ENCODE measurements at places on chromosomes 7 and 10.

DNA sequence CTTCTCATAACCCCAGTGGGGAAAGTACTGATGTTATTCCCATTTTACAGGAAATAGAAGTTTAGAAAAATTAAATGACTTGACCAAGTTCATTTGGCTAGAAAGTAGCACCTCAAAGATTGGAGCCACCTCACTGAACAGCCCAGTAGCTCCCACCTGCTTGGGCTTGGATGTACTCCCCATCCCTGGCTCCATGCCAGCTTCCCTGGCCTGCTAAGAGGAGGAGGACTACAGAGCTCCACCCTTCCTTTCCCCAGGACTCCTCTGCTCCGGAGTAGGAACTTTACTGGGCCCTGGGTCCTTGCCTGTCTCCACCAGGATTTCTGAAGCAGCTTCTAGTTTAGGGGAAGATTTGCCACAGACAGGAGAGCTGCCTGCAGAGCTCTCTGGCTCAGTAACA lies 3.1 kb downstream of the HPS6 start:
- DNase-seq, result no peak

DNA sequence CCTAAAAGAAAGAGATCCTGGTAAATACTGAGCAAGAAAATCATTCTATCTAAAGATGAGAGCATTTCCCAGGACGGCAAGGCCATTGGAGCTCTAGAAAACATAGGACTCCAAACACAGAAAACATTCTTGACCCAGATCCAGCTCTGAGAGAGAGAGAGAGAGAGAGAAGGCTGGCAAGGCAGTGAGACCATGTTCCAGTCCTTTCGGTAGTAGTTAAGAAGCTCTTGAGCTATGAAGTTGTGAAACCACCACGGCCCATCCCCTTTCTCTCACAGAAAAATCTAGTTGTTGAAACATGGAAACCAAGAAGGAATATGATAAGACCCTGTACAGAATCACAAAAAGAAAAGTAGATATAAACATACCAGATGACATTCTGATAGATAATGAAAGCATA lies 212.4 kb upstream of the NPSR1 start:
- no peak for DNase-seq

- no peak for DNase-seq
These were observed 139.3 kb downstream of the TWIST1 start for GRCh38 chr7:18978108-18978495.

GRCh38 chr10:45515630-45516029 lies 141.6 kb downstream of the ALOX5 start:
- DNase-seq, result no peak

- DNase-seq, result no peak
These were observed 67.1 kb downstream of the HK1 start for GRCh38 chr10:69345402-69345801.

DNA sequence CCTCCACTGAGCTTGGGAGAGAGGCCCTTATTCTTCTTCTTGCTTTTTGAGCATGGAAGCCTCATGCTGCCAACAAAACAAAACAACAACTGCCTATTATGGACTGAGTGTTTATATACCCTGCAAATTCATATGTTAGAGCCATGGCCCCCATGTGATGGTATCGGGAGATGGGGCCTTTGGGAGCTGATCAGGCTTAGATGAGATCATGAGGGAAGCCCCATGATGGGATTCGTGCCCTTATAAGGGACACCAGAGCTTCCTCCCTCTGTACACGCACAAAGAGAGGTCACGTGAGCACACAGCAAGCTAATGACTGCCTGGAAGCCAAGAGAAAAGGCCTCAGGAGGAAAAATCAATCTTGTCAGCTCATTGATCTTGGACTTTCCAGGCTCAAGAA lies 235.0 kb downstream of the FANK1 start:
- DNase-seq, result no peak

- no peak for DNase-seq
These were observed 199.4 kb downstream of the KIAA1217 start for GRCh38 chr10:24408365-24408764.

- DNase-seq, result no peak
These were observed 329.5 kb downstream of the RNLS start for GRCh38 chr10:88253622-88254021.

DNA sequence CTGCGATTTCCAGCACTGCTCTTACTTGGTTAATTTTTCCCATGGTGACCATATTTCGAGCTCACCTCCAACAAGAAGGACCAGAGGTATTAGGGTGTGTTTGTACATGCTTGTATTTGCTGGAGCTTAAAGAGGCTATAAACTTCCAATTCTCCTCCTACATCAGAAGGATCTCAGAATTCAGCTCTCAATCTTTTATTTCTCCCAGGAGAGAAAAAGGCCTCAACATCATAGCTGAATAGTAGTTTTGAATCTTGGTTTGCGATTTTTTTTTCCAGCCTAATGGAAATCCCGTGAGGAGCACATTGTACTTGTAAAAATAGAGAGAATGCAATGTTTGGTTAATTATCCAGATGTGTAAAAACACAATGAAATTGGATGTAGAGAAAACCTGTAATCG lies 69.7 kb downstream of the CPVL start:
- DNase-seq, result no peak

- DNase-seq, result no peak
These were observed 32.1 kb downstream of the ZNF783 start for GRCh38 chr7:149293946-149294633.

DNA sequence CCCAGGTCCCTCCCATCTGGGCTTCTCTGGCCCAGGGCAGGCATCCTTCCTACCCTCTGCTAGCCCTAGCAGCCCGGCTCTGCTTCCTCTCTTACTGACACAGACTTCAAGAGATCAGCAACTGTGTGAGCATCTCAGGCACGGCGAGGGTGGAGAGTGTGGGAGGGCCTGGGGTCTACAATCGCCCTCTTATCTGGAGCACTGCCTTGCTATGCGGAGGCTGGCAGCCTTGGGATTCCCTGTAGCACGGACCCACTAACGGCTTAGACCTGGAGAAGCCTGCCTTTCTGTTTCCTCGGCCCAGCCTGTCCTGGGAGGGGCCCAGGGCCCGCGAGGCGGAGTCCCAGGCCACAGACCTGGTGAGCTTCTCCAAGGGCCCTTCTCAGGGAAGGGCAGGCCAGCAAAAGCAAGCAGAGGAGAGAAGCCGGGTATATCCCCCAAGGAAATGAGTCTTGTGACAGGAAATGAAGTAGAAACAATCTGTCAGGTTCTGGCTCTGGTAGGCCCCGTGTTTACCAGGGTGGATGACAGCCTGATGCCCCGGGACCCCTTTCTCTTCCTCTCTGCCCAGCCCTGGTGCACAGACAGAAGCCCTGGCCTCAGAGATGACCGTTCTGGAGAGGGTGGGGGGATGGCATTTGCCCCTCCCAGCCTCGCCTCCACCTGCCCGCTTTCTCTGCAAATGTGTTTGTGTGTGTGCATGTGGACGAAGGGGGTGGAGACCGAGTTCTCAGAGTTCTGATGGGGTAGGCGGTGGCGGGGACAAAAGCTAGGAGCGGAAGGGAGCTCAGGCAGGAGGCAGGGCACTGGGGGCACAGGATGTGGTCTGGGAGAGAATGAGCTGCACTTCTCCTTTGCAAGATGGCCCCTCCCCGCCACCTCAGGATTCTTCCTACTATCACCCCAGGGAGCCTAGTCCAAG lies 2.5 kb downstream of the LRCH4 start:
- DNase-seq, result peak; percentile 45

DNA sequence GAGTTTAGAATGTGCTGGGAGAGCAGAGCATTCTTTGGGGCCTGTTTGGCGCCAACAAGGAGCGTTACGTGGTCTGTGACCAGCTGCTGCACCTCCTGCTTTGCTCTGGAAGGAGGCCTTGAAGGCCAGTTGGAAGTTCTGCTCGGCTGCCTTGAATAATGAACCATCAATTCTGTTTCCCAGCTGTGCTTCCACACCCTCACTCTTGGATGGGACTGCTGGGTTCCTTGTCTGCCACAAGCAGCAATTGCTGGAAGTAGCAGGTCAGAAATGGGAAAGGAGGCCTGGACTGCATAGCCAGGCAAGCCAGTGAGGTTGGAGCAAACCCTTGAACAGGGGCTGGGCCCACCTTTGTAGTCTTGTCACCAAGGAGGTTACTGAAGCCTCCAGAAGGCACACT lies 86.6 kb upstream of the INSYN2A start:
- no peak for DNase-seq

DNA sequence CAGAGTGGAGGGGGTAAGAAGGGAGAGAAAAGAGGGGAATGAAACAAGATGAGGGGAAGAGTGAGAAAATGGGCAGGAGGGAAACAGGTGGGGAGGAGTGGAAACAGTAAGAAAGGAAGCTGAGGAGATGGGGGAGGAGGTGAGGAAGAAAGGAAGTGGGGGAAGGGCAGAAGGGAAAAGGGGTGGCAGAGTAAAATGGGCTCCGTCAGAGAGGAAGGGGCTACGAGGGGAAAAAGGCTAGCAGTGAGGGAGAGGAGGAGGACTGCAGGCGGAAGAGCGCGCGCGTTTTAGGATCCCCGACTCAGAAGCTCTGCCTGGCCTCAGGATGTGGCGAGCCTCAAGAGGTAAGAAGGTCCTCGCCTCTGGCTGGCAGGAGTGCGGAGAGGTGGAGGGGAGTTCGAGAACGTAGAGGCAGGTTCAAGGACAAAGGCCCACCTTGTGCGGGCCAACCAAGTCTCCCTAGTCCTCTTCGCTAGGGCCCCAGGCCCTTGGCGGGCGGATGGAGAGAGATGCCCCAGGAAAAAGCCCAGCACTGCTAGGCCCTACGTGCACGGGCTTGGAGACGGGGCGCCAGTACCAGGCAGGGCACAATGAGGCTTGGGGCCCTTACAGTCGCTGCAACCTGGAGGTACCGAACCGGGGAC lies 5.8 kb upstream of the NKX2-3 start:
- no peak for DNase-seq

GRCh38 chr7:76077435-76077834 lies 29.5 kb downstream of the MDH2 start:
- no peak for DNase-seq

GRCh38 chr7:34672430-34672829 lies 14.4 kb downstream of the NPSR1 start:
- no peak for DNase-seq
